Activated T-cell treated with anti-CD3 and anti-CD28 coated beads for 1 hour (primary cell): ENCODE measurements at places on chromosomes 1 and 21.

DNA sequence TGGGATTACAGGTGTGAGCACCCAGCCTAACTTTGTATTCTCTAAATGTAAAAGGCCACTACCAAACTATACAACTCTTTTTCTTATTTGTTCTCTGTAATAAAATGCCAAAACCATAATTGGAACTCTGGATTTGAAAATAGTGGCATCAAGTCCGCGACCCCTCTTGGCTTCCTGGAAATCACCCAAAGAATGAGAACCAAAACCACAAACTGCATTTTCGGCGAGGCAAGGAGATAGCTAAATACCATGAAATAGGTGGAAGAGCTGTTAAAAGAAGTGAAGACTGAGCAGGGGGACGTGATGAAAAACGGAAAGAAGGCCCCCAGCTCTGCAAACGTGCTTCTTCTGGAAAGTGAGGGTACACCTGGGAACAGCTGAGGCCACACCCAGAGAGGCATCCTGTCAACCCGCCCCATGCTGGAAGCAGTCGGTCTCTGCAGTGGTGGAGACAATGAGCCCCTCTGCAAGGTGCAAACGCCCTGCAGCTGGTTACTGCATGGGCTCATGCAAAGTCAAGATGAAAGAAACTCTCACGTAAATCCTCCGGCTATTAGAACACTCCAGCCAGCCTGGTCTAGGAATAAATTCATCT, 22.5 kb downstream of the VPS26C start:
- DNase-seq = no peak

DNA sequence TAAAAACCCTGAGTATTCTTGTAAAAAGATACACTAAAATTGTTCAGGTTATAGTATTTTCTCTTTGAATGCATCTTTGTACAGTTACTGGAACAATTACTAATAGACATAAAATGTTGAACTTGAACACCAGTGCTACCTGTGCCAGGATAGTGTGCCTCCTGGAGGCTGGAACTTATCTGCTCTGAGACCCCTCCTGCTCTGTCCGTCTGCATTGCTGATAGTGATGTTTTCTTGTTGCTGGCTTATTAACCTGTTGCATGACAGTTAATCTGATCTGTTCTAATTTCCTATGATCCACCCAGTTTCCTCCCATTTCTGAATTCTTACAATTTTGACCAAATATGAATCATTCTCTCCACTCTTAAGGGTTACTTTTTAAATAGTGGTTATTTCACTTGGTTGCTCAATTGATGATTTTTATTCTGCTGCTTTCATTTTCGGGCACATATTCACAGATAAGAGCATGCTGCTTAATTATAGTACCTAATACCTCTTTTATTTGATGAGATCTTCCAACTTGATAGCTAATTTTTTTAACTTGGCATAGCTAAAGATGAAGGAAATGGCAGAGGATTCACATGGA, 101.4 kb downstream of the CC2D1B start:
- no peak for DNase-seq

DNA sequence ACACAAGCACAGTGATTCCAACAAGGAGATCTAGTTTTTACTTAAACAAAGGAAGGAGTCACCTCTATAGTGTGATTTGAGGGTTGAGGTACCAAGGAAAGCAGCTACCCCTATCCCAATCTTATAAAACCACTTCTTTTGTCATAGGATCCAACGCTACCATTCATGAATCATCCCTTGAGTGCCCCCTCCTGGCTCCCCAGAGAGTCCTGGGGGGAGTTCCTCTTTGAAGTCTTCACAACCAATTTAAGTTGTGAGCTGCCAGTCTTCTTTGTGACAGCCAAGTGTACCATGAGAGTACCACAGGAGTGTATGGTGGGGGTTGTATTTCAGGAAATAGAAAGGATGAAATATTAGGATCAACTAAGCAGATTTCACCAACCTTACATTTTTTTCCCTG, 39.1 kb upstream of the NHLH2 start:
- no peak for DNase-seq

DNA sequence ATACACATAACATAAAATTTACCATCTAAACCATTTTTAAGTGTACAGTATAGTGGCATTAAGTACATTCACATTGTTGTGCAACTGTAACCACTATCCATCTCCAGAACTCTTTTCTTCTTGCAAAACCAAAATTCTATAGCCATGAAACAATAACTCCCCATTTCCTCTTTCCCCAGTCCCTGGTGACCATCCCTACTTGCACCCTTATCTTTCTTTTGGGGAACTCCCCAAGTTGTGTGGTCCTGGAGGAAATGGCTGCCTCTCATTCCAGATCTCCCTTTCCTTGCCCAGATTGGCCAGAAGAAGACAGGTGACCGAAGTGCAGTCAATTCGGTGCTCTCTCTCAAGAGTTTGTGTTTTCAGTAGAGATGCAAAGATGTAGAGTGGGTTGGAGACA, 389.6 kb upstream of the C1orf87 start:
- DNase-seq = no peak

DNA sequence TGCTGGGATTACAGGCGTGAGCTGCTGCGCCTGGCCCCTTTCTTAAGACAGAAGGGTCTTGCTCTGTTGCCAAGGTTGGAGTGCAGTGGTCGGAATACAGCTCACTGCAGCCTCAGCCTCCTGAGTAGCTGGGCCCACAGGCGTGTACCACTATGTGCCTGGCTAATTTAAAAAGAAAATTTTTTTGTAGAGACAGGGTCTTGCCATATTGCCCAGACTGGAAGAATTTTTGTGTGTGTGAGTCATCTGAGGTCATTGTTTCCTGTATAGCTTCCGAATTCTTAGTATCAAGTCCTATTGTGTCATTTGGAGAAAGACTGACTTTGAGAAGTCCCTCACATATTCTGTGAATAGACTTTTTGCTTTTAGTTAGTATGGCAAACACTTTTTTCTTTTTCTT, 4.7 kb downstream of the SZRD1 start:
- no peak for DNase-seq

GRCh38 chr1:93715529-93716126, 34.0 kb upstream of the BCAR3 start:
- DNase-seq = no peak

DNA sequence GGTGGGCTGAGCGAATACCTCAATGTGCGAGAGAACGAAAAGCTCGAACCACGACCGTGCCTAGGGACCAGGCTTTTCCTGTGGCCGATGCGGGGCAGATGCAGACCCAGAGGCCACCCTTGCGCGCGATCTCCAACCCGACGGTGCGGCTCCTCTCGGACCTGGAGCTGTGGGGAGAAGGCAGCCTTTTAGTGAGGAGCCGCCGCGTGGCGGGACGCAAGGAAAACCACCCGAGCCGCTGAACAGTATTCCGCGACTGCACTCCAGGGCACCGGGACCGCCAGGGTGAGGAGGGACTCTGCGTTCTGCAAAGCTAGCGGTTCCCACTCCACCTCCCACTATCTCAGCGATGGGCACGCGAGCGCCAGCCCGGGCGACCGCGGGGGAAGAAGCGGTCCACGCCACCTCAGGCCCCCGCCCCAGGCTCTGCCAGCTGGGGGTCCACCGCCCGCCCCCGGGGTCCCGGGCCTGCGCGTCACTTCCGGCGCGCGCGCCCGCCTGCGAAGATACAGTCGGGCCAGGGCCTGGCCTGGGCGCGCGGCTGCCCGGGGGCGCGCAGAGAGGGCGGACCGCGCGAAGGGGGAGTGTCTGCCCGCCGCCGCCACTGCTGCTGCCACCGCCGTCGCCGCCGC, 66.5 kb upstream of the PRKACB start:
- DNase-seq = peak; percentile 50

- no peak for DNase-seq
Measured at GRCh38 chr1:236185687-236186086, 43.3 kb downstream of the GPR137B start.

DNA sequence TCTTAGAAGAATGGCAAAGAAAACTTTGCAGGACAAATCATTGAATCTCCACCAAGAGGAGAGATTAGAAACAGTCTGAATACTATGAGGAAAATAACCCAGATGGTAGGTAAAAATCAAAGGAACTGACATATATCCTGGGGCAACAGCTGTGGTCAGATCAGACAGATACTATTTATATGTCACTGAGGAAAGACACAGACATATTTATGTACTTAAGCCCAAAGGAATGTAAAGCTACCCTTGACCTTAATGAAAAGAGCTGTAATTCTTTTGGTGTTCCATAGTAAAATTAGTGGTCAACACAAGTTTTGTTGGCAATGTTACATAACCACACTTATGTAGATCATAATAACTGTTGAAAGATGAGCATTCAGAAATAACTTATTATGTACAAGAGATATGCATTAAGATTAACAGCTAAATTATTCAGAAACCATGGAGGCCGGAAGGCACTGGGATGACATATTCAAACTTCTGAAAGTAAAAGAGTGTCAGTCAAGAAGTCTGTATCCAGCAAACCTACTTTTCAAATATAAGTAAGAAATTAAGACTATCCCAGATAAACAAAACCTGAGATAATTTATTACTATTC, 166.1 kb upstream of the SAMSN1 start:
- no peak for DNase-seq

GRCh38 chr1:31082385-31082784, 16.9 kb upstream of the PUM1 start:
- DNase-seq = no peak

DNA sequence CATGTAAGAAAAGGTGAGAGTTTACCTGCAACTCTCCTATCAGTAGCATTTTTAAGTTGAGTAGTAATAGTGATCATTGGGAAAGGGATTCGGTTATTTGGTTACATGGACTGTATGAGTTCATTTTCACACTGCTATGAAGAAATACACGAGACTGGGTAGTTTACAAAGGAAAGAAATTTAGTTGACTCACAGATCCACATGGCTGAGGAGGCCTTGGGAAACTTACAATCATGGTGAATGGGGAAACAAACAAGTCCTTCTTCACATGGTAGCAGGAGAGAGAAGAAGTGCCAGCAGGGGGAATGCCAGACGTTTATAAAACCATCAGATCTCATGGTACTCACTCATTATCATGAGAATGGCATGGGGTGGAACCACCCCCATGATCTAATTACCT, 59.3 kb upstream of the FBXO28 start:
- DNase-seq = no peak

DNA sequence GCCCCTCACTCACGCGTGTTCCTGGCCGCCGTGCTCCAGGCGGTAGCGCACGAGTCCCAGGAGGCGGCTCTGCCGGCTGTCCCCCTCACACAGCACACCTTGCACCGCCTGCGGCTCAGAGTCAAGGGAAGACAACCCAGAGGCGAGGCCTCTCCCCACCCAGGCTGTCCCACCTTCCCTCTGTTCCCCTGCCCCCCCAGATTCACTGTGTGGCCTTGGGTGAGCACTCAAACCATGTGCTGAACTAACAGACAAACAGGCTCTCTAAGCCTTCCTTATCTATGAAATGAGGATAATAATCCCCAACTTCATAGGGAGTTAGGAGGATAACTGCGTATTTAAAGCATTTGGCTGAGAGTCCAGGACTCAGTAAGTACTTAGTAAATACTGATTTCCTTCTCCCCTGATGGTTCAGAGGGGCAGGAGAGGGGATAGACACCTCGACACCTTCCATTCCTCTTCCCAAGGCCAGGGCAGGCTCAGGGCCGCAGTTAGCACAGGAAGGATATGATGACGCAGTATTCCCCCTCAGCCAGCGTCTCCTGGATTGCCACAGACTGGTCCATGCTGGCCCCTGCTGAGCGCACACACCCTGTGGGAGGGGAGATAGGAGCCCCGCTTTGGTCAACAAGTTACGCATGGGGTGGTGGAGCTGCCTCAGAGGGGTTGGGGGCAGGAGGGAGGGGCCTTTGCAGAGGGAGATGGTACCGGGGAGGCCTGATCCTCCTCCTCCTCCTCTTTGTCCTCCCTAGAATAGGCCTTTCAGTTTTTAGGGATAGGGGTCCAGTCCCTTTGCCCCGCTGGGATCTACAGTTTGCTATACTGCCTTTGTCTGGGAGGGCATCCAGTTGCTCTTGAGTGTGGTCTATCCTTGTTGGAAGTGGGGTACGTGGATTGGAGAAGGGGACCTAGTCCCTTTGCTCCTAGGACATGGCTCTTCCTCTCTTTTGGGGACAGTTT, 830 bp downstream of the INPP5B start:
- no peak for DNase-seq

DNA sequence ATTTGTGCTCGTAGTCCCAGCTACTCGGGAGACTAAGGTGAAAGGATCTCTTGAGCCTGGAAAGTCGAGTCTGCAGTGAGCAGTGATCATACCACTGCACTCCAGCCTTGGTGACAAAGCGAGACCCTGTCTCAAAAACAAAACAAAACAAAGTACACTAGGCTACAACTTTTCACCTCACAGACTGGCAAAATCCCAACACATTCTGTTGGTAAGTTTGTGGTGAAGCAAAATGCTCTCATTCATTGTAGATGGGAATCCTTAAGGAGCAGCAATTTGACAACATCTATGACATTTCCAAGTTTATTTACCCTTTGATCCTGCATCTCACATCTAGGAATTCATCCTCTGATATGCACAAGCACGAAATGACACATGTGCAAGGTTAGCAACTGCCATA, 20.2 kb upstream of the SLC1A7 start:
- DNase-seq = no peak

- no peak for DNase-seq
Measured at GRCh38 chr1:206829282-206829681, 36.1 kb upstream of the IL20 start.

DNA sequence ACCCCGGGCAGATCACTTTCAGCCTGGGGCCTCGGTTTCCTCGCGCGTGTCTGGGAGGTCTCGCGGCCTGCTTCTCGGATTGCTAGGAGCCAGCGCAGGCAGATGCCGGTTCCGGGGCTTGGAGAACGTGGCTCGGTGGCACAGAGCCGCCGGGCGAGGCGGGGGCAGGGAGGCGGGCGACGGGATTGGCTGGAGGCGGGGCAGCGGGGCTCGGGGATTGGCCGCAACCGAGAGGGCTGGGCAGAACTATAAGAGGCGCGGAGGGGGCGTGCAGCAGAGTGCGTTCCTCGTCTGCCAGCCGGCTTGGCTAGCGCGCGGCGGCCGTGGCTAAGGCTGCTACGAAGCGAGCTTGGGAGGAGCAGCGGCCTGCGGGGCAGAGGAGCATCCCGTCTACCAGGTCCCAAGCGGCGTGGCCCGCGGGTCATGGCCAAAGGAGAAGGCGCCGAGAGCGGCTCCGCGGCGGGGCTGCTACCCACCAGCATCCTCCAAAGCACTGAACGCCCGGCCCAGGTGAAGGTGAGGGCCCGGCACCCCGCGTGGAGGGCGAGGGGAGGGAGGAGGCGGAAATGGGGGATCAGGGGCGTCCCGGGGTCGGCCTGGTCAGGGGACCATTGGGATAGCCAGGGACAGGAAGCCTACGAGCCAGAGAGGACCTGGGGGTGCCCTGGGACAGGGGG, at the start of gene MFSD2A:
Gene MFSD2A, plus strand, starts transcription at position 276 of the 677 bp plus-strand sequence. Its CDS starts 148 bp downstream, at position 424.
- DNase-seq = peak; percentile 80
